Occipital lobe (tissue), 3 donors: ENCODE measurements at places on chromosomes 2 and 18. TPM values are rescaled to one million over a fixed set of nuclear protein-coding genes. Genes with fewer than 3 reads are reported as not detected.

The RAPGEF4 gene
- 23.4 TPM for total RNA-seq

The CD207 gene
- total RNA-seq = not detected

The FAM124B gene
- 7.8 TPM for total RNA-seq

The PREPL gene
- total RNA-seq = 150 TPM

The DSC2 gene
- 5.9 TPM for total RNA-seq

The NOTO gene
- not detected for total RNA-seq

The ACMSD gene
- not detected for total RNA-seq

The TXNDC2 gene
- not detected for total RNA-seq

The RRM2 gene
- total RNA-seq = 4.8 TPM

The RTKN gene
- total RNA-seq = 6.7 TPM

The RAB6C gene
- 0.78 TPM for total RNA-seq

The SERPINB3 gene
- not detected for total RNA-seq

The LIPG gene
- 18.2 TPM for total RNA-seq

The UGT1A1 gene
- total RNA-seq = not detected

The CEP76 gene
- 22.5 TPM for total RNA-seq

The OR6B2 gene
- total RNA-seq = not detected

The CCDC85A gene
- total RNA-seq = 38.8 TPM

The ATL2 gene
- total RNA-seq = 144 TPM

The NT5DC4 gene
- total RNA-seq = not detected

The RPS27A gene
- 705 TPM for total RNA-seq

The NXPH2 gene
- total RNA-seq = 30.4 TPM

The ABCG8 gene
- total RNA-seq = 0.31 TPM

The REG3G gene
- total RNA-seq = not detected

The TLX2 gene
- not detected for total RNA-seq

The USP34 gene
- 226 TPM for total RNA-seq

The CCDC195 gene
- not detected for total RNA-seq

The LGALSL gene
- 53.7 TPM for total RNA-seq

The AGXT gene
- total RNA-seq = not detected

The SERPINB4 gene
- not detected for total RNA-seq

The NRP2 gene
- 22.1 TPM for total RNA-seq

The RNF144A gene
- total RNA-seq = 41.5 TPM

The PSMA8 gene
- not detected for total RNA-seq

The GAD1 gene
- total RNA-seq = 58.2 TPM

The DAW1 gene
- total RNA-seq = 1.1 TPM

The NPHP1 gene
- 4.4 TPM for total RNA-seq

The ZC3H8 gene
- 26.0 TPM for total RNA-seq

The TUBA3E gene
- not detected for total RNA-seq

The DHRS9 gene
- 0.94 TPM for total RNA-seq

The NAT8 gene
- not detected for total RNA-seq

The OTOS gene
- total RNA-seq = 0.94 TPM

The CDK5R2 gene
- total RNA-seq = 6.2 TPM

The GNAL gene
- 49.8 TPM for total RNA-seq

The SCYGR4 gene
- not detected for total RNA-seq

The PRADC1 gene
- 5.9 TPM for total RNA-seq

The ZNF385B gene
- 18.4 TPM for total RNA-seq

The AAMP gene
- total RNA-seq = 105 TPM

The PIEZO2 gene
- total RNA-seq = 8.0 TPM

The NOSTRIN gene
- total RNA-seq = 3.9 TPM

The CYS1 gene
- 2.0 TPM for total RNA-seq
